ENCODE measurements at places on chromosomes 7 and 10. TPM values are rescaled to one million over a fixed set of nuclear protein-coding genes. Genes with fewer than 3 reads are reported as not detected.
A peak's percentile ranks its signal among the peaks of the same experiment; 100 is the strongest.

Gene CELF2
- 180 TPM for total RNA-seq

Gene LHFPL3
- total RNA-seq, result not detected

- H3K4me1 ChIP-seq, result peaks cover 30% of the 10 kb centered on the region
- no peak for DNase-seq
- no peak overlapping the region for H3K4me3 ChIP-seq
- no peak overlapping the region for H3K27ac ChIP-seq
Observed at GRCh38 chr7:27207348-27207985, 7.6 kb upstream of the HOXA13 start.

GRCh38 chr10:75839020-75839419 lies 407.6 kb downstream of the LRMDA start:
- DNase-seq, result no peak
- H3K27me3 ChIP-seq, result no peaks in the 10 kb centered on the region
- H3K27ac ChIP-seq, result no peak overlapping the region
- no peak overlapping the region for H3K4me3 ChIP-seq
- no peaks in the 10 kb centered on the region for H3K4me1 ChIP-seq
- H3K36me3 ChIP-seq, result no peaks in the 10 kb centered on the region

- peak; percentile 83 for DNase-seq
- H3K4me1 ChIP-seq, result peaks cover 11% of the 10 kb centered on the region
- no peaks in the 10 kb centered on the region for H3K36me3 ChIP-seq
- H3K27ac ChIP-seq, result peak overlapping the region; percentile 88
Observed at GRCh38 chr7:18177815-18178660, 150.4 kb upstream of the PRPS1L1 start.

Measured in spleen (tissue), 13 donors.